ENCODE measurements at places on chromosomes 11 and 22.

GRCh38 chr22:20760084-20760483 is 13.8 kb upstream of the SERPIND1 start:
- DNase-seq, result no peak

GRCh38 chr11:120336641-120337354 is 585 bp downstream of the ARHGEF12 start:
- DNase-seq, result no peak

DNA sequence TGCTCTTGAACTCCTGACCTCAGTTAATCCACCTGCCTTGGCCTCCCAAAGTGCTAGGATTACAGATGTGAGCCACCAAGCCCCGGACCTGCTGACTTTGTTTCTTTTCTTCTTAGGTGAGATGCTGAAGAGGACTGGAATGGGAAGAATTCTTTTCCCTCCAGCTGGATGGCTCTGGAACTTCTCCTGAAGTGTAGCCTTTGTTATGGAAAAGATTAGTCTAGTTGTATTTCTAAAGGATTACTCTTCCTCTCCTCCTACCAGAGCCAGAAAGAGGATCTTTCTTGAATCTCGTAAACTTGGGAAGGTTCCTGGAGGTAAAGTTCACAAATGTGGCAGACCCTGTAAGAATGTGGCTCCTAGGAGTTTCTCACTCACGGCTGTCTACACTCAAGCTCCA is 95.4 kb upstream of the LARGE1 start:
- DNase-seq, result no peak

GRCh38 chr22:47337161-47337621 is 574.7 kb downstream of the TBC1D22A start:
- peak; percentile 73 for DNase-seq

DNA sequence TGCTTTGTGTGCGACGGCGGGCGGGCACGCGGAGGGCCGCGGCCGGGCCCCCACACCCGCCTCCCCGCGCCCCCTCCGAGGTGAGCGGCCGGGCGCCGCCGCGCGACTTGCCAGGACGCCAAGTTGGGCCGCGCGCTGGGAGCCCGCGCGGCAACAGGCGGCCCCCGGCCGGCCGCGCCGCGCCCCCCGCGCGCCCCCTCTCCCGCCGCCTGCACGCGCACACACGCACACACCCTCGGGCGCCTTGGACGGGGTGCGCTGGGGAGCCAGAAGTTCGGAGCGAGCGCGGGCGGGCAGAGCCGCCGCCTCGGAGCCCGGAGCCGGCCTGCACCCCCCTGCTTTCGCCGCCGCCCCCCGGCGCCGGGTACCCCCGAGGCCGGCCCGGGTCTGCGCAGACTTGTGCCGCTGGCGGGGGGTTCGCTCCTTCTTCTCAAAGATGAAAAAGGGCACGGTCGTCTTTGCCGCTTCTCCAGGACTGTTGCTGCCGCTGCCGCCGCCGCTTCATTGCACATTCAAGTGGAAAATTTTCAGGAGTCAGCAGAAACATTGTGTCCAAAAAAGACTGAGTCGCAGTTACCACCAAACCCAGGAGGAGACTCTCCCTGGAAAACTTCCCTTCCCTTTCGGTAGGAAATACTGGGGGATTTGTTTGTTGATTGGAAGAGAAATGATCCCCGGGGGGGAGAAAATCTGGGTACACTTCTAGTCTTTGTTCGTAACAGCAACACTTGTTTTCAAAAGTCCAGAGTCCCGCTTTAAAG is 895 bp downstream of the TEAD1 start:
- DNase-seq, result no peak

GRCh38 chr11:44046182-44046581 is 1.6 kb upstream of the ACCSL start:
- DNase-seq, result no peak

- no peak for DNase-seq
Observed at GRCh38 chr22:17797721-17798559, 23.7 kb upstream of the BID start.

GRCh38 chr11:133924661-133925060 is 32.1 kb downstream of the IGSF9B start:
- DNase-seq, result no peak

DNA sequence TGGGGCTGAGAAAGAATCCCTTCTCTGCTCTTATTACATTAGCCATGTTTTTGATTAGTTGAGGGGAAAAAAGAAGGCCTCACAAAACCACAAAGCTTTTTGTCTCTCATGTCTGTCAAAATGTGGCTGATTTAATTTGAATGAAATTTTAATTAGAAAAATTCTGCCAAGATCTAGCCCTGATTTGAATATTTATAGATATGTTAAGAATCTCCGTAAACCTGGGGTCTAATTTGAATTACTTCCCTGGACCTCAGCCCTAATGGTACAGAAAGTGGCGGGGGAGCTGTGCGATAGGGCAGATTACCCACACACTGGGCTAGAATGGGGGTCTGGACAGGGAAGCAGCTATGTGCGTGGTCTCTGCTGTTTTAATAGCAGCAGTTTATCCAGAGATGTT is 141.3 kb upstream of the TTC12 start:
- peak; percentile 41 for DNase-seq

DNA sequence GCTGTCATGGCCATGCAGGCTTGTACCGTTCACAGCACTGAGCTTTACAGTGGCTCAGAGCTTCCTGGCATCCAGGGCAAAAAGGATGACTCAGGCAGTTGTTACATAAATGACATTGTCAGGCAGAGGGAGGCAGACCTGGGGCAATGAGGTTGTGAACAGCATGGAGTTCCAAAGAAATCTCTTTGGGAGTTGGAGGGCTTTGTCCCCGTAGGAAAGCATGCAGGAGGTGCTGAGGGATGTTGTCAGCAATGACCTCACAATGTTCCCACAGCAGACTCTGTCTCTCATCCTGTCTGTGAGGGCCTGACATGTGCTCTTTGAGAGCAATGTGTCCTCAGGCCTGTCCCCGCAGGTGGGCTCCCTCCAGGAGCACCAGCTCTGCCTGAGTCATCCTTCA is 25.9 kb upstream of the PDE2A start:
- peak; percentile 30 for DNase-seq

Data from fibroblast of skin of right quadriceps (primary cell).